ENCODE measurements at places on chromosomes 1 and 21. TPM values are rescaled to one million over a fixed set of nuclear protein-coding genes. Genes with fewer than 3 reads are reported as not detected.
A peak's percentile ranks its signal among the peaks of the same experiment; 100 is the strongest.

DNA sequence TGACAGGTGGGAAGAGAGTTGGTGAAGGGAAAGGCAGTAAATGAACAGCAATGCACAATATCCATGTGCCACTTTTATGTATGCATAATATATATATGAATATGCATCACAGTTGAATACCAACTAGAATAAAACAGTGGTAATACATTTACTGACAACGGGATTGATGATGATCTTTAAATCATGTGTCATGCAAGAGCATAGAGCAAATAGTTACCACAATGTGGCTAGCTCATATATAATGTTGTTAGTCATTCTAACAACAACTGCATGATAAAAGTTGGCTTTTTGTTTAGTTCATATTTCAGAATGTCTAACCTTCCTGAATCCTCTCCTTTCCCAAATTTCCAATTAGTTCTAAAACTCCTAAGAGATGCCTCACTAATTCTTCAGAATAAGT is 46.4 kb downstream of the GORAB start:
- H3K27me3 ChIP-seq, result no peaks in the 10 kb centered on the region
- no peak overlapping the region for H3K27ac ChIP-seq
- H3K4me1 ChIP-seq, result no peaks in the 10 kb centered on the region
- H3K36me3 ChIP-seq, result no peaks in the 10 kb centered on the region
- H3K4me3 ChIP-seq, result no peak overlapping the region

The PM20D1 gene
- total RNA-seq, result not detected

GRCh38 chr1:95018602-95019369 is 54.0 kb downstream of the ALG14 start:
- H3K4me1 ChIP-seq, result no peaks in the 10 kb centered on the region
- no peaks in the 10 kb centered on the region for H3K27me3 ChIP-seq
- H3K27ac ChIP-seq, result no peak overlapping the region
- DNase-seq, result no peak
- H3K4me3 ChIP-seq, result no peak overlapping the region

DNA sequence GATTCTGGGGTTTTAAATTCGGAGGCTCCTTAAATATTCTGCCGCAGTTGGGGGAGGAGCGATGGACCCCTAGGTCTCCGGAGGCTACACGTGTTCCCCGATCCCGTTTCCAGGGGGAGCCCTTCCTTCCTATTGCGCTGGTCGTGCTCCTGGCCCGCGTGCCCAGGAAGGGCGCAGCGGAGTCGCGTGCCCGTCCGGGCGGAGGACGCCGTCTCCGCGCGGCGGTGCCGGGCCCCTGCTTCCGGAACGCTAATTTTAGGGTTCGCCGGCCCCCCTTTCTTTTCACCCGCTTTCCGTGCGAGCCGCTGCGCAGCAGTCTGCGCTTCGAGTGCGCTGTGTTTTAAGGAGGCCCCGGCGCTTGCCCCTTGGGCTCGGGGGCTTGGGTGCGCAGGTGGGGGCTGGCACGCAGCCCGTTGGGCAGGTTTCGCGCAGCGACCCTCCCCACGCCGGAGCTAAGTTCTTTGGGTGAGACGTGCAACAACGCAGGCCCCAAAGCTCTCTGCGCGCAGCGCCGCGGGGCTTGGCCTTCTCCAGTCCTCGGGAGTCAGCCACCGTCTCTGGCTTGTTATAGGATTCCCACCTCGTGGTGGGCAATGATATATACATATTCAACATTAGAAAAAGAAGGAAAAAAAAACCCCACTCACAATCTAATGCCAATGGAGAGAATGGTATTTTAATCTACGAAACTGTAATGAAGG is 43.5 kb upstream of the DNAJC6 start:
- peak overlapping the region; percentile 53 for H3K27ac ChIP-seq
- H3K4me3 ChIP-seq, result no peak overlapping the region
- peaks cover 12% of the 10 kb centered on the region for H3K4me1 ChIP-seq
- H3K36me3 ChIP-seq, result peaks cover 46% of the 10 kb centered on the region

DNA sequence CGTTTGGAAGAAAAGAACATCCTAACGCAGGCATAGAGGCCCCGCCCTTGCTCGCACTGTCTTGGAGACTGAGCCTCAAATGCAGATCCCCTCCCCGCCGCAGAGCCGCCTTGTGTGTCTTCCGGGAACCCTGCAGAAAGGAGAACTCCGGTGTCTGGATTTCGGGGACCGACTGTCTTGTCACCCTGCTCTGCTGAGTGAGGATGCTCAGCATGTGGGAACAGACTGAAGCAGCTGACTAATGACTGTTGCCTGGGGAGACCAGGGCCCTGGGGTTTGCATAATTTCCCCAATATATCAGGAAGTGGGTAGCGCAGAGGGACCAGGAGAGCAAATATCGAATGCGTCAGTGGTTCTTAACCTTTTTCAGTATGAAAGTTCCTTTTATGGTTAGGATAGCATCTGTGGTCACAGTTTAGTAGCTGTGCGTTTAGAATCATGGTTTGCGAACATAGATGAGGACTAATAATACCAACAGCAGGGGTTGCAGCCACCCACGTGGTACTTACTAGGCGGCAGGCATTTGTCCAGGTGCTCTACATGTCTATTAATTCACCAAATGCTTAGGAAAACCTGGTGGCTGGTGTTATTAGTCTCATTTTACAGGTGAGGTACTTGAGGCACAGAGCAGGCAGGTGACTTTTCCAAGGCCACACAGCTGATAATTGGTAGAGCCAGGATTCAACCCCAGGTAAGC is 14.3 kb downstream of the GPR137B start:
- H3K27ac ChIP-seq, result no peak overlapping the region
- H3K36me3 ChIP-seq, result no peaks in the 10 kb centered on the region

DNA sequence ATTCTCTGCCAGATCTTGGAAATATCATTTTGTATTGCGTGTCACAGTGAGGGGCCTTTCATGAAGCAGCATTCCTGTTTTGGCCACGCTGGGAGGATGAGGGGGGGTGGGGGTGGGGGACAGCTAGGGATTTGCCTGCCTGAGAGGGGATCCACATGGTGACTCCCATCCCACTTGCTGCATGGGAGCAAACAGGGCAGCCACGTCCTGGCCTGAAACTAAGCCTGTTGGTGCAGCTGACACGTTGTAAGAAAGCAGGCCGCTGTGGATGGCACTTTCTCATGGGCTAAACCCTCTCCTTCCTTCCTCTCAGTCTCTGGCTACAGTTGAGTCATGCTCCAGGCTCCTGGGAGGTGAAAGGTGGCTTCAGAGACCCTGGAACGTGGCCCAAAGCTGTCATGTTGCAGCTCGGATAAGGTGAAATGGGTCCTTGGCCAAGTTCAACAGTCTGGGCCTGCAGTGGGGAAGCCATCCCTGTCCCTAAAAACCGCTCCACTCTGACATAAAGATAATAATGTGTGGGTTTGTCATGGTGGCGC is 346.7 kb upstream of the VAMP3 start:
- no peaks in the 10 kb centered on the region for H3K4me1 ChIP-seq
- DNase-seq, result no peak
- no peak overlapping the region for H3K27ac ChIP-seq

Data from K562 (cell line).